ENCODE measurements at places on chromosomes 1 and 21.

GRCh38 chr1:57262472-57262871 is 161.4 kb downstream of the DAB1 start:
- no peak for DNase-seq

- no peak for DNase-seq
Observed at GRCh38 chr1:151968058-151968457, 25.6 kb downstream of the S100A10 start.

GRCh38 chr1:196319301-196319700 is 288.9 kb downstream of the KCNT2 start:
- no peak for DNase-seq

DNA sequence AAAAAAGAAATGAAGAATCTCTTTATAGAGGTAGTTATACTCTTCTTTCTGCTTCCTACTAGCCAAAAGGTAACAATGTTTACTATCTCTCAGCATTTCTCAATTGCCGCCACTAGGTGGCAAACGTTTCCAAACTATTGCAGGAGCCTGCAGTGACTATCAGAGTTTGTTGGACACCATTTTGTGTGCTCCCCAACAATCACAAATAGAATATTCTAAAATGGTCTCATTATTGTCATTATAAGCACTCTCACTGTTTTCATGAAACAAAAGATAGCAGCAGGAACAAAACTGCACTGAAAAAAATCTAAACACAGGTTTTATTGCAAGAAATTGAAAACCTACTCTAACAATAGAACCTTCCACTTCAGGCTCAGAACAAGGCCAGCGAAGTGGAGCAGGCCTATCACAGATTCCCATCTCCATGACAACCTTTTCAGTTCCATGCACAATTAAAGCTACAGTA is 83.9 kb upstream of the PLPPR4 start:
- DNase-seq: no peak

- no peak for DNase-seq
Observed at GRCh38 chr1:225554216-225554812, 98.6 kb downstream of the ENAH start.

GRCh38 chr1:70945676-70946075 is 101.9 kb downstream of the PTGER3 start:
- no peak for DNase-seq

GRCh38 chr1:177859572-177859971 is 110.3 kb downstream of the SEC16B start:
- DNase-seq: no peak
